ENCODE measurements at places on chromosomes 12 and 14.

GRCh38 chr12:16036073-16036472 lies 124.9 kb downstream of the DERA start:
- no peak for DNase-seq

DNA sequence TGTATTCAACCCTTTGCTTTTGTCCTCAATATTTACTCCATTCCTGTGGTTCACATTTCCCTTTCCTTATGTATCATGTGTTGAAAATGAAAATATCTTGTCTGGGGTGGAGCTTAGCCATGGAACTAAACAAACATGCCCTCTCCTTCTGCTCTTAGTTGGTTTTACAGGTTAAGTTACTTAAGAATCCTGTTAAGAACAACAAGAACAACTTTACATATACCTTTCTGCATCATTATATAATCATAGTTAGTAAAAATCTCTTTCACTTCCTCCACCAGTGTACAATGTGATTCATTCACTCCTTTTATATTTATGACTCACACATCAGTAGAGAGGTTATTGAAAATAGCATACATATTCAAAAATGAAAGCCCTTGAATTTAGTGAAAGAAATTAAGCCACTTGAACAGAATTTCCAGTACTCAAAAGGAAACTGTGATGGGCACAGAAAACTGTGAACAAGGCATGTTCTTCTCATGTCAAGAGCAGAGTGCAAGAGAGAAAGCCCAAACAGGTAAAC lies 307.7 kb downstream of the CCDC91 start:
- no peak for DNase-seq

- no peak for DNase-seq
These were observed 39.9 kb downstream of the GXYLT1 start for GRCh38 chr12:42104784-42105183.

GRCh38 chr12:89525305-89525823 lies 483 bp downstream of the POC1B start:
- peak; percentile 3 for DNase-seq

DNA sequence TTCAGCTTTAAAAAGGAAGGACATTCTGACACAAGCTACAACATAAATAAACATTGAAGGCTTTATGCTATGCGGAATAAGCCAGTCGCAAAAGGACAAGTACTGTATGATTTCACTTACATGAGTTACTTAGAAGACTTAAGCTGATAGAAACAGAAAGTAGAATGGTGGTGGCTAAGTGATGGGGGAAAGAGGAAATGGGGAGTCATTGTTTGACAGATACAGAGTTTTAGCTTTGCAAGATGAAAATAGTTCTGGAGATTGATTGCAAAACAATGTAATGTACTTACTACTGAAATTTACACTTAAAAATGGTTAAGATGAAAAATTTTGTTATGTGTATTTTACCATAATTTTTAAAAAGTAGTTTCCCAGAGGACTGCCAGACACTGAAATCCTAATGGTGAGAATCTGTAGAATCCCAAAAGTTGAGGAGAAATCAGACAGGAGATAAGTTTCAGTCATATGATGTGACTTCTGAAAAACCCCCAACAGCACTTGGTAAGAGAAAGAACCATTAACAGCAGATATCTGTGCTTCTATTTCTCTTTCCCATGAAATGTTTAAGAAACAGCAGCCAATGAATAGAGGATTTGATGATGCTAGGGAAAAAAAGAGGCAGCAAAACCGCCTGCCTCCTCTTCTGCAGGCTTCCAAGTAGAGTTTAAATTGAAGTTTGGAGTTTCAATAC lies 16.6 kb upstream of the CLEC2A start:
- DNase-seq = no peak

Measured in stimulated activated CD4-positive, alpha-beta T cell treated with anti-CD3 and anti-CD28 coated beads, TNF-alpha, amount 100 ng/mL, for 4 hours (primary cell).